A549 treated with AZD2906 at 1 μM for 4 hours (cell line): ENCODE measurements at places on chromosomes 2 and 18. TPM values are rescaled to one million over a fixed set of nuclear protein-coding genes. Genes with fewer than 3 reads are reported as not detected.

The ATOH8 gene
- 19.8 to 30.1 TPM (median 27.1 TPM) in 5 replicates for total RNA-seq

The DSG2 gene
- 43.1 to 72.3 TPM (median 59.6 TPM) in 5 replicates for total RNA-seq

The G6PC2 gene
- total RNA-seq = not detected in 5 replicates

The RAB6C gene
- total RNA-seq = not detected in 5 replicates

The FIGN gene
- total RNA-seq = 1.7 to 2.3 TPM (median 2.1 TPM) in 5 replicates

The CCDC68 gene
- total RNA-seq = 3.8 to 7.4 TPM (median 5.3 TPM) in 5 replicates

The LCT gene
- 0.03 to 0.08 TPM (median 0.04 TPM) in 4 of 5 replicates, not detected in the other for total RNA-seq

The INHA gene
- total RNA-seq = 0.21 to 0.59 TPM (median 0.52 TPM) in 5 replicates

The GNLY gene
- 0.20 to 0.45 TPM (median 0.35 TPM) in 4 of 5 replicates, not detected in the other for total RNA-seq

The ASB18 gene
- total RNA-seq = not detected in 5 replicates

The DNER gene
- 10.0 to 13.7 TPM (median 11.8 TPM) in 5 replicates for total RNA-seq

The RNMT gene
- 17.0 to 18.6 TPM (median 17.2 TPM) in 5 replicates for total RNA-seq

The ARHGEF33 gene
- total RNA-seq = 0.02 to 0.16 TPM (median 0.03 TPM) in 3 of 5 replicates, not detected in the others

The C2orf72 gene
- total RNA-seq = 4.9 to 7.5 TPM (median 6.9 TPM) in 5 replicates

The UGT1A8 gene
- 0.03 to 0.10 TPM (median 0.07 TPM) in 3 of 5 replicates, not detected in the others for total RNA-seq

The ZNF514 gene
- total RNA-seq = 4.9 to 8.0 TPM (median 6.6 TPM) in 5 replicates

The AGAP1 gene
- total RNA-seq = 17.3 to 23.1 TPM (median 21.5 TPM) in 5 replicates

The SH3BP4 gene
- 37.0 to 39.5 TPM (median 38.9 TPM) in 5 replicates for total RNA-seq

The GATA6 gene
- 1.3 to 1.9 TPM (median 1.8 TPM) in 5 replicates for total RNA-seq

The SEPTIN2 gene
- total RNA-seq = 224 to 307 TPM (median 248 TPM) in 5 replicates

The SLC16A14 gene
- 0.64 to 1.1 TPM (median 0.83 TPM) in 5 replicates for total RNA-seq

The CPLX4 gene
- not detected in 5 replicates for total RNA-seq

The CASP10 gene
- total RNA-seq = 1.8 to 2.4 TPM (median 1.9 TPM) in 5 replicates

The ANKRD62 gene
- not detected in 5 replicates for total RNA-seq

The GKN1 gene
- total RNA-seq = 0.37 to 0.77 TPM (median 0.66 TPM) in 5 replicates

The REG1B gene
- not detected in 5 replicates for total RNA-seq

The DNAH7 gene
- total RNA-seq = 0.66 to 1.6 TPM (median 0.91 TPM) in 5 replicates

The FBXO36 gene
- total RNA-seq = 0.93 to 1.7 TPM (median 1.3 TPM) in 5 replicates

The ERBB4 gene
- 0.01 TPM in 1 of 5 replicates, not detected in the others for total RNA-seq

The PUM2 gene
- 34.5 to 46.6 TPM (median 43.3 TPM) in 5 replicates for total RNA-seq

The COX7A2L gene
- total RNA-seq = 147 to 183 TPM (median 154 TPM) in 5 replicates

The LIMS3 gene
- total RNA-seq = not detected in 5 replicates

The LAMA1 gene
- 0.06 to 0.16 TPM (median 0.09 TPM) in 5 replicates for total RNA-seq

The CYP27C1 gene
- 3.0 to 3.9 TPM (median 3.5 TPM) in 5 replicates for total RNA-seq

The FEV gene
- not detected in 5 replicates for total RNA-seq
